SIG-M5 (cell line): ENCODE measurements at places on chromosomes 6 and 20.

GRCh38 chr6:23620911-23621401, 505.1 kb upstream of the NRSN1 start:
- no peak for DNase-seq

- no peak for DNase-seq
Observed at GRCh38 chr6:28816909-28817807, 106.6 kb downstream of the TRIM27 start.

GRCh38 chr6:113315879-113316278, 541.3 kb upstream of the MARCKS start:
- DNase-seq: no peak

GRCh38 chr6:21341910-21342309, 251.6 kb upstream of the SOX4 start:
- no peak for DNase-seq

DNA sequence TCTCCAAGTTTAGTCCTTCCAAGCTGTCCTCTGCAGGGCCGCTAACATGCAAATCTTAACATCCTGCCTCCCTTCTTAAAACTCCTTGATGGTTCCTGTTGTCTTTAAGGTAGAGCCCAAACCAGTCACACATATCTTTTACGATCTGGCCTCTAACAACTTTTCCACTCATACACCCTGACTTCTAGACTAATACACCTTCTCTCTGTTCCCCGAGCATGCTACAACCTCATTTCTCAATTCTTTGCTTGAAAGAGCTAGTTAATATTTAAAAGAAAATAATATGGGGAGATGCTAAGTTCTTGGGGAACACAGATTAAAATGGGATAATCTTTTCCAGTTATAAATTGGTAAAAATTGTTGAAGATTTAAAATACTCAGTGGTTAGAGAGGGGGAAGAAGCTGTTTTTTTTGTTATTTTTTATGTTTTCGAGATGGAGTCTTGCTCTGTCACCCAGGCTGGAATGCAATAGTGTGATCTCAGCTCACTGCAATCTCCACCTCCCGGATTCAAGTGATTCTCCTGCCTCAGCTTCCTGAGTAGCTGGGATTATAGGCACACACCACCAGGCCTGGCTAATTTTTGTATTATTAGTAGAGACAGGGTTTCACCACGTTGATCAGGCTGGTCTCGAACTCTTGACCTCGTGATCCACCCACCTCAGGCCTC, 250.7 kb downstream of the MAFB start:
- no peak for DNase-seq

DNA sequence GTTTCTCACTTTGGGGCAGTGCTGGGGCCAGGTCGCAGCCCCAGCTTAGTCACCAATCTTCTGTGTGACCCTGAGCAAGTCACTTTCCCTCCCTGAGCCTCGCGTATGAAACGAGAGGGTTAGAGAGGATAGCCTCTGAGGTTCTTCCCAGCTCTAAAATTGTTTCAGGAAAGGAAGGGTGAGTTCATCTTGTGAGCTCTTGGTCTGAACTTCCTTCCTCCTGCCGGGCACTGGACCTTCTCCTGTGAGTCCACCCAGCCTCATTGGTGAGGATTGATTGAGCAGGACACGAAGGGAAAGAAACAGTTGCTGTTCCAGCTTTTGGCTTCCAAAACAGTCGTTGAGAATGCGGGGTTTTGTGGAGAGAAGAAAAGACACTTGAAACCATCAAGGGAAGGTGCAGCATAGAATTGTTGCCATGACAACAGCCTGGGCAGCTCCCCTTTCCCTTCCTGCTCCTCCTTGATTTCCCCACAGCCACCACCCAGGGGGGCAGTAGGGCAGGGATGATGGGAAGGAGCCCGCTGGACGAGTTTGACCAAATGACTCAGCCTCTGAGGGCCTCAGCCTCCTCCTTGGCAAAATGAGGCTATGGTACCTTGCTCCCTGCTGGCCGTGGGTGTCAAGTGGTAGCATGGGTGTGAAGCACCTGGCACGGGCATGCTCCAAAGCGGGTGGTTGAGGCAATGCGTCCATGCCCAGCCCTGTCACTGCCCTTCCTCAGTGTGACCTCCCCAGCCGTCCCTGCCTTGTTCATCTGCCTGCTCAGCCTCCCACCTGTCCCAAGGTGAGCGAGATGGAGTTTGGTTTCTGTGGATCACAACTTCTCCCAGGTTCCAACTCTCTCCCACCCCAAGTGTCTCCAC, 107.8 kb downstream of the CDC5L start:
- DNase-seq: no peak

DNA sequence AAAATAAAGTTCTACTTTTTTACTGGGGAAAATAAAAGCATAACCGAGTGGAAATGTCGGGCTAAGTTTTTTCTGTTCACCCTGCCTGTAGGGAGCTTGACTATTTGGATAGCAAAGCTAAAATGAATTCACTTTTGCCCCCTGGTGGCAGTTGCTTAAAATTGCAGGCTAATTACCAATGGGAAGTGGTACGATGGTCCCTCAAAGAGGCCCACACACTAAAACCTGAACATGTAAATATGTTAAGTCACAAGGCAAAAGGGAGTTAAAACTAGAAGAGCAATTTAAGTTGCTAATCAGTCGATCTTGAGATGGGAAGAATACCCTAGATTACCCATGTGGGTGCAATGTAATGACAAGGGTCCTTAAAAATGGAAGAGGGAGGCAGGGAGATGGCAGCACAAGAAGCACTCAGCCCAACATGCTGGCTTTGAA, 916 bp upstream of the SUN5 start:
- DNase-seq: no peak

- DNase-seq: no peak
Observed at GRCh38 chr6:157706883-157707282, 116.2 kb upstream of the SNX9 start.

- DNase-seq: no peak
Observed at GRCh38 chr6:11653028-11653583, 115.6 kb downstream of the TMEM170B start.

- no peak for DNase-seq
Observed at GRCh38 chr6:17492350-17492749, 99.0 kb downstream of the CAP2 start.

DNA sequence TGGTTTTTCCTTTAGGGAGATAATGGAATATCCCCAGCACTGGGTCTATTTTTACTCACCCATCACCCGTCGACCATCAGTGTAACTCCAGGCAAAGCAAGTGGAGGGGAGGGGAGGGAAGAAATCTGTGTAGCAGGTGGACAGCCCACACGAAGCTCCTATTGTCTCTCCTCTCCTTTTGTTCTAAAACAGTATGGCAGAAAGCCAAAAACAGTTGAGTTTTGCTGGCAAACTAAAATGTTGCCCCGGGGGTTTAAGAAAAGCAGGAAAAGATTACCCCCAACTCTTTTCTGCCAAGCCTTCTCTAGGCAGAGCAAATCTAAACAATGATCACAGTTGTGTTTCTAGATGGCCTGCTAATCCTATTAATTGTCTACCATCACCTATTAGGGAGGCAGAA, 89.7 kb downstream of the PREP start:
- no peak for DNase-seq

DNA sequence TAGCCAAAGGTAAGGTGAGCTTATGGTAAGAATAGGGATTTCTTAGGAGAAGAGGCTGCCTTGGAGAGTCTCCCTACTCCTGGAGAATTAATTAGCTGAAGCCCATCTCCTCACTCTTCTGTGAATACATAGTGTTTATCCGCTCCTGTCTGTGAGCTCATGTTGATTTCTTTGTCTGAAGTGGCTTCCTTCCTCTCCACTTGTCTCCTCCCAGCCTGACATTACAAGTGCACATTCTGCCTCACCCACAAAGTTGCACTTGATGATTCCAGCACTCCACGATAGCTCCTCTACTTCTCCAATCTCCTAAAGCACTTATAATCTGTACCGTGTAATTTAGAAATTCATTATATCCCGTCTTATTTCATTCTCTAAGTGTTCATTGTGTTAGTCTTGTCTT, 287.2 kb downstream of the QKI start:
- DNase-seq: no peak

DNA sequence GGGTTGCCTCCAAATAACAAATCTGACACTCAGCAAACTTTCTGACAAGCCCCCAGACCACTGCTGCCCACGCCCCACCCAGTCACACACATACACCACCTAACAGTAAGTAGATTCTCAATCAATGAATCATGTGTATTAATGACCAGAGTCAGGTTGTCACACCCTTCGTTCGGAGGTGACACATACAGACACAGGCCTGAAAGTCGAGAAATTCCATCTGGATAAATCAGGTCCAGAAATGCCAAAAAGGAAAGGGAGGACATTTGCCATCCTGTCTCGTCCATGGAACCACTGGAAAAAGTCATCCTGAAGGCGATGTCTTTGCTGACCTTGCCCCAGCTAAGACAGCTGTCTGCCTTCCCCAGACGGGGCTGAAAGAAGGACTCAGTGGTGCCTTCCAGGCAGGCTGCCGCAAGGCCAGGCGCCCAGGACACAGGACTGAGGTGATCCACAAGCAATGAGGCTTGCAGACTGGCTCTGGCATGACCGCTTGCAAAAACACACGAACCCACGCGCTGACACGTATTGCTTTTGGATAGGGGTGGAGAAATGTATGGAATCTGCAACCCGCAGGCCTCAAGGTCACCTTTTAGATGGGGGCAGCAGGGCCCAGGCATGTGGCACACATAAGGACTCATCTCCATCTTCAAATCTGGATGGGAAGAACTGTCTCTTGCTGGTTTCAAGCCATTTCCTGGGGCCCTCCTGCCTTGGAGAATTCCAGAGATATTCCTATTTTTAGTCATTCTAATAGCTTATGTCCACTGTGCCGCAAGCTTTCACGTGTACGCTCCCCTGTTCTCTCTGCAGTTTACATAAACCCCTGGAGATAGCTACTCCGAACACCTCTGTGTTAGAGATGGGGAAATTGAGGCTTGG, 9.0 kb downstream of the NFATC2 start:
- no peak for DNase-seq

- DNase-seq: no peak
Observed at GRCh38 chr20:59165891-59166709, 2.5 kb downstream of the ZNF831 start.

- no peak for DNase-seq
Observed at GRCh38 chr6:6560909-6561308, 27.6 kb upstream of the LY86 start.

DNA sequence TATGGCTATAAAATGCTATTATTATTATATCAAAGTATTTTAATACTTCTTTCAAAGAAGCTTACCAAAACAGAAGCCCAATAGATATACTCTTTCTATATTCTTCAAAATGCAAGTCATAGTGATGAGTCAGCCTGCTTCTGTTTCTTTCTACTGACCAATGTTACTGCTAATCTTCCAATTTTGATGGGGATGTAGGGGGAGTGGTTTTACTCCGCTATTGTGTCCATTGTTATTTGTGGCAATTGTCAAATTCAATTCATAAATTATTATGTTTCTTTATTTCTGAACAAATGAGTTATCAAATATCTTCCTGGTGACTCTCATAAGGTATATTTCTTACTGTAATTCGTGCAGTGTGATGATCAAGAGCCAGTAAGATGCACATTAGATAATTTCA, 221.5 kb upstream of the DEFB112 start:
- no peak for DNase-seq

GRCh38 chr20:20938131-20938530, 168.0 kb downstream of the LINC00237 start:
- no peak for DNase-seq

GRCh38 chr20:41881466-41882046, 263.4 kb upstream of the CHD6 start:
- DNase-seq: no peak

GRCh38 chr6:51350308-51350904, 531.7 kb downstream of the TFAP2B start:
- DNase-seq: no peak

DNA sequence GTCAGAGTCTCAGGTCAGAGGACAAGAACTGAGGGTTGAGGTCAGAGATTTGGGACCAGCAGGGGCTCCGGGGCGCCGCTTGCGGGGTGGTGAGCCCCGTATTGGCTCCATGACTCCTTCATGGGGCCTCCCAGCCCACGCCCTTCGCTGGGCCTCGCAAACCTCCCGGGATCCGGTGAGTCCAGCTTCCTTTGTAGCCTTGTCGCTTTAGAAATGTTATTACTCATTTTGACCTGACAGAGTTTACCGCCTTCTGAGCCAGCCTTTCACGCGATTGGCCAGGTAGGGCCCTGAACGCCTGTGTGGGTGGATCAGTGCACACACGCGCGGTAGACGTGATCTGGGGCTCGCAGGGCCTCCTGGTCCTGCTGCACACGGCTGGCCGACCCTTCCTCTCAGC, 181.1 kb downstream of the ERMARD start:
- DNase-seq: no peak

DNA sequence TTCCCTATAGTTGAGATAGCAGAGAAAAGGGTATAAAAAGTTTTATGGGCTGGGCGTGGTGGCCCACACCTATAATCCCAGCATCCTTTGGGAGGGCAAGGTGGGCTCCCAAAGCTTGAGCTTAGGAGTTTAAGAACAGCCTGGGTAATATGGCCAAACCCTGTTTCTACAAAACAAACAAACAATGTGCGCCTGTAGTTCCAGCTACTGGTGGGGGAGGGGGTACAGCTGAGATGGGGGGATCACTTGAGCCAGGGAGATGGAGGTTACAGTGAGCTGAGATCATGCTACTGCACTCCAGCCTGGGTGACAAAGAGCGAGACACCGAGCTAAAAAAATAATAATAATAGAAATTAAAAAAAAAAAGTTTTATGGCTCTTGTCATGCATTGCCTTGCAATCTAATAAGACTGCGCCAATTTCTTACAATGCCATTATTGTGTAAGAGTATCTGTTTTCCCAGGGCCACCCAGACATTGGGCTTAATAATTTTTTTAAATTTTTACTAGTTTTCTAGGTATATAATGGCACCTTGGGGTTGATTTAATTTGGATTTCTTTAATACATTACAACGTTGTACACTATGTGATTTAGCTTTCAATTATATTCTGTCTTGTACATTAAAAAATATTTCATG, 3.9 kb downstream of the ACSS2 start:
- no peak for DNase-seq

GRCh38 chr20:36313476-36313875, 7.3 kb downstream of the DLGAP4 start:
- DNase-seq: no peak

DNA sequence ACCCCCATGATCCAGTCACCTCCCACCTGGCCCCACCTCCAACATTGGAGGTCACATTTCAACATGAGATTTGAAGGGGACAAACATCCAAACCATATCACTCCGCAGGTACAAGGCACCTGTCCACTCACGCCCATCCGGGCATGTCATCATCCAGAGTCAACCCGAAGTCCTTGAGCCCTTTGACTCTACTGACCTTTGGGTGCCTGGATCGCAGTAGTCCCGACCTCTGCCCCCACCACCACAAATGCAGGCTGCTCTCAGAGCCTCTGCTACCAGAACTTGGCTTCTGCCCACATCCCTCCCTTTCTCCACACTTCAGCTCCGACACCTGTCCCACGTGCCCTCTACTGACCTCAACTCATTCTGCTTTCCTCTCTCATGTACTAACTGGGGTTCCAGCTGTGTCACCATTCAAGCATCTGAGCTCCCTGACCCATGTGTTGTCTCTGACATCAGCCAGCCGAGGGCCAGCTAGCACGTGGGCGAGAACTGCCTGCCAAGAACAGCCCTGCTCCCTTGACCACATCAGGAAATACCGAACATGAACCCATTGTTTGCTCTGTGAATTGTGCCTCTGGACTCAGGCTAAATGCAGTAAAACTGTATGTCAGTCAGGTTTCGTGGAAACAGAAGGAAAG, 498.3 kb upstream of the SULF2 start:
- no peak for DNase-seq

GRCh38 chr6:140052736-140053729, 678.6 kb upstream of the CITED2 start:
- DNase-seq: no peak
